ENCODE measurements at places on chromosomes 1 and 21.
A peak's percentile ranks its signal among the peaks of the same experiment; 100 is the strongest.

DNA sequence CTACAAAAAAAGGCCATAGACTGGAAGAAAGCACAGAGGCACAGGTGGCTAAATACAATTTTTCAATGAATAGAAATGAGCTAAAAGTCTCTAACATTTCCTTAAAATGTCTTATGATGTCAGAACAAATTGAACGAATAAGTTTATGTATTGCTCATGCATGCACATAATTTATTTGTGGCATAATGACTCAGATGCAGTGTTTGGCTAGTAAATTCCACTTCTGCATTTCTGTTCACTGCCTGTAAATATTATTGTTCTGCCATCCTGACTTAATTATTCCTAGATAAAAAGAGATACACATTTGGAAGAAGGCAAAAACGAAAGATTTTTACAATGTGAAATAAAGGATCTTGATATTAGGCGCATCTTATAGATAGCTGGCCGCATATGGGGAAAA, 26.6 kb upstream of the EXO1 start:
- H3K27ac ChIP-seq: no peak overlapping the region
- no peak overlapping the region for H3K4me3 ChIP-seq
- H3K36me3 ChIP-seq: no peaks in the 10 kb centered on the region
- no peak for DNase-seq
- peaks cover 6% of the 10 kb centered on the region for H3K4me1 ChIP-seq
- no peaks in the 10 kb centered on the region for H3K27me3 ChIP-seq

DNA sequence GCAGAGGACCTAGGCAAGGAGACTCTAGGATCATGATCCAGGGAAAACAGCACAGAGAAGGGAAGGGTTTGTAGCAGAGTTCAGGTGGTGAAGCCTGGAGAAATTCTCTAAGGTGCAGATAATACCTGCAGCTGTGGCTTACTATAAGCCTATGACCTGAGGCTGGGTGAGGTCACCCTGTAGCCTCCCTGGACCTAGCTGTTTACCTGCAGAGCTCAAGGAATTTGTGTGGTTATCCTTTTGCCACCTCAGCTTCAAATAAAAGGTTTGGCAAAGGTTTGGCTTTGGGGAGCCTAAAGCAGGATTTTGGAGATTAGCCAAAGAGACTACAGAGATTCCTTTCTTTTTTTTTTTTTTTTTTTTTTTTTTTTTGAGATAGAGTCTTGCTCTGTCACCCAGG, 79.5 kb upstream of the ZNF648 start:
- H3K4me1 ChIP-seq: peaks cover 5% of the 10 kb centered on the region
- H3K36me3 ChIP-seq: no peaks in the 10 kb centered on the region
- no peaks in the 10 kb centered on the region for H3K27me3 ChIP-seq
- no peak for DNase-seq
- H3K27ac ChIP-seq: no peak overlapping the region
- H3K4me3 ChIP-seq: no peak overlapping the region

- no peak overlapping the region for H3K27ac ChIP-seq
- H3K27me3 ChIP-seq: no peaks in the 10 kb centered on the region
- H3K4me3 ChIP-seq: no peak overlapping the region
- H3K36me3 ChIP-seq: peaks cover 71% of the 10 kb centered on the region
- DNase-seq: no peak
Observed at GRCh38 chr1:155882235-155882634, 22.9 kb downstream of the SYT11 start.

DNA sequence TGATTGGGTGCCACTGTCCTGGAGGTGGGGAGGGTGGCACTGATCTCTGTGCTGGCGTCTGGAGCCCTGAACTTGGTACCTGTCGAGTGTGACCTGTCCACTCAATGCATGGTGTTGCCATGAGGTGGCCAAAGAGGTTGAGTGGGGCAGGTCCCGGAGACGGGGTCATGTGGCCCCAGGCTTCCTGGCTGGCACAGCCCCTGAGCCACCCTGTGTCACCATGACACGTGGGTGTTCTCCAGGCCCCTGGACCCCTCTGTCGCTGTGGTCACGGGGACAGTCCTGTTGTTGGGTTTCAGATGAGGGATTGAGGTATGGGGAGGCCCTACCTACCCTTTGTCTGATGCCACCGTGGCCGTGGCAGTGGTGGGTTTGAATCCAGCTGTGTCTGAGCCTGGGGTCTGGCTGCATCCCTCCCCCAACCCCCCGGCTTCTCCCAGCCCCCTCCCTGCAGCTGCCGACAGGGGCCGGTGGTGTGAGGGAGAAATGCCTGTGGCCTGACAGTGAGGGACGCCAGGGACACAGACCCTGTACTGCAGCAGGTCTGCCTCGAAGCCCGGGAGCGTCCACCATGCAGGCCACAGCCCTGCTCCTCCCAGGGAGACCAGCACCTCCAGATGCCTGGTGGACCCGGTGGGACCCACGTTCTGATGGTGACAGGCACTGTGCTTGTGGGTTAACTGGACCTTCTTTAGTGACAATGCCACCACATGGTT, 12.0 kb downstream of the TRPM2 start:
- H3K36me3 ChIP-seq: no peaks in the 10 kb centered on the region
- DNase-seq: no peak
- H3K27me3 ChIP-seq: no peaks in the 10 kb centered on the region
- no peak overlapping the region for H3K27ac ChIP-seq
- no peak overlapping the region for H3K4me3 ChIP-seq

DNA sequence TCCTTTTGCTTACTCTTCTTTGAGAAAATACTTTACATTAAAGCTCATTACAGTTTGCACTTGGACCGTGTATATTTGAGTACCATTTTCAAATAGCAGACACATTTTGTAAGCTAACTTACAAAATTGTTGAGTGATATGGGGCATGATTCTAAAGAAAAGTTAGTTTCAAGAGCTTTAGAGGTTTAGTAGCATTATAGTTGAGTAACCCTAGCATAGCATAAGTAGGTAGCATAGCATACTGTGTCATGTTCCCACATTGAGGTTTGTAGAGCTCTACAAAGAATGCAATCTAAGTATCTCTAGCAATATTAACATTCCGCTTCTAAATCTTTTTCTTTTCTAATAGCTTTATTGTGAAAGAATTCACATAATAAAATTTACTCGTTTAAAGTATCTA, 92.0 kb downstream of the ITSN1 start:
- no peak overlapping the region for H3K27ac ChIP-seq
- no peak for DNase-seq
- no peaks in the 10 kb centered on the region for H3K4me1 ChIP-seq
- H3K36me3 ChIP-seq: peaks cover 14% of the 10 kb centered on the region
- no peaks in the 10 kb centered on the region for H3K27me3 ChIP-seq
- H3K4me3 ChIP-seq: no peak overlapping the region

- no peaks in the 10 kb centered on the region for H3K27me3 ChIP-seq
- no peak overlapping the region for H3K27ac ChIP-seq
- no peak overlapping the region for H3K4me3 ChIP-seq
- no peaks in the 10 kb centered on the region for H3K4me1 ChIP-seq
Observed at GRCh38 chr1:101444381-101444780, 207.6 kb downstream of the S1PR1 start.

GRCh38 chr21:33980276-33980916, 64.8 kb upstream of the ATP5PO start:
- no peak overlapping the region for H3K27ac ChIP-seq
- H3K36me3 ChIP-seq: no peaks in the 10 kb centered on the region
- no peaks in the 10 kb centered on the region for H3K27me3 ChIP-seq
- H3K4me3 ChIP-seq: no peak overlapping the region
- peaks cover 17% of the 10 kb centered on the region for H3K4me1 ChIP-seq
- DNase-seq: no peak

DNA sequence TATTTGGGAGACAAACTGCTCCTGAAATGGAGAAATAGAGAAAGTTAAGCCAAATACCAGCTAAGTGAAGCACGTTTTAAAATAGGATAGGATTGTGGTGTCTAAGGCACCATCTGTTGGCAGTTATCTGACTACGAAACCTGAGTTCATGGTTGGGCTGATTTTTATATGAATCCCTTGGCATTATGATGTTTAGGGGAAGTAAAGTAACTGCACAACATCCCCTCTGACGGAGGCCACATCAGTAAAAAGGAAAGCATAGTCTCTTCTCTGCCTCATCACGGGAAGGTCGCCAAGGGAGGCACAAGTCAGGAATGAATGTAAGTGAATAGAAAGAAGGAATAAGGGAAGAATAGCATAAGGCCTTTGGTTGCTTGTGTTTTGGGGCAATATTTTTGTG, 128.0 kb downstream of the PRRX1 start:
- DNase-seq: no peak
- peaks cover 9% of the 10 kb centered on the region for H3K4me1 ChIP-seq
- H3K4me3 ChIP-seq: no peak overlapping the region
- H3K27me3 ChIP-seq: no peaks in the 10 kb centered on the region

DNA sequence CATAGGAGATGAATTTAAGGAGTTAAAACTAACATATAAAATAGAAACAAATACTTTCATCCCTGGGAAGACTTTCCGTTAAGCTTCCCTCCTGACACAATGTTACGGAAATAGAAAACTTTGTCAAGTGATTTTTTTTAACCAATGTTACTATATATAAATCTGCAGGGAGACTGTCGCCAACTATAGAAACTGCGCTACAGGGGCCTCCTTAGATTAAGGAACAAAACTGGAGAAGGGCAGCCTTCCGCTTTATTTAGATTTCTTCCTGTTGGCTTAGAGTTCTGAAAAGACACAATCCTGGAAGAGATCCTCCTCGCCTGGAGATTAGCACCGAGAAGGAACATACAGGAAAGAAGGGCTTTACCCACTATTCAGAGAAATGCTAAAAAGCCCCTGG, 1.5 kb downstream of the MGST3 start:
- H3K27me3 ChIP-seq: no peaks in the 10 kb centered on the region
- H3K4me3 ChIP-seq: peak overlapping the region; percentile 90
- no peaks in the 10 kb centered on the region for H3K36me3 ChIP-seq
- peak overlapping the region; percentile 90 for H3K27ac ChIP-seq
- peaks cover 3% of the 10 kb centered on the region for H3K4me1 ChIP-seq
- no peak for DNase-seq

GRCh38 chr1:41436281-41437010, 48.0 kb downstream of the EDN2 start:
- H3K4me3 ChIP-seq: no peak overlapping the region
- no peak overlapping the region for H3K27ac ChIP-seq
- no peak for DNase-seq

DNA sequence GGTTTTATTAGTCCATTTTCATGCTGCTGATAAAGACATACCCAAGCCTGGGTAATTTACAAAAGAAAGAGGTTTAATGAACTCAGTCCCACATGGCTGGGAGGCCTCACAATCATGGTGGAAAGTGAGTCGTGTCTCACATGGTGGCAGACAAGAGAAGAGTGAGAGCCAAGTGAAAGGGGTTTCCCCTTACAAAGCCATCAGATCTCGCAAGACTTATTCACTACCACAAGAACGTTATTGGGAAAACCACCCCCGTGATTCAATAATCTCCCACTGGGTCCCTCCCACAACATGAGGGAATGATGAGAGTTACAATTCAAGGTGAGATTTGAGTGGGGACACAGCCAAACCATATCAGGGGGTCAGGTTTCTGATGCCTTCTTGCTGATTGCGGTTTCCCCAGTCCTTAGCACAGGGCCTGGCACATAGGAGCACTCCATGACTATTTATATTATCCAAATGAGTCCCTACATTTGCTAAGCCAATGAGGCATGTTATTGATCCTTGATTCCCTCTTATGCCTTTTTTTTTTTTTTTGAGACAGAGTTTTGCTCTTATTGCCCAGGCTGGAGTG, 35.3 kb upstream of the PAXBP1 start:
- no peak overlapping the region for H3K4me3 ChIP-seq
- no peaks in the 10 kb centered on the region for H3K36me3 ChIP-seq
- peaks cover 4% of the 10 kb centered on the region for H3K4me1 ChIP-seq
- H3K27ac ChIP-seq: no peak overlapping the region

DNA sequence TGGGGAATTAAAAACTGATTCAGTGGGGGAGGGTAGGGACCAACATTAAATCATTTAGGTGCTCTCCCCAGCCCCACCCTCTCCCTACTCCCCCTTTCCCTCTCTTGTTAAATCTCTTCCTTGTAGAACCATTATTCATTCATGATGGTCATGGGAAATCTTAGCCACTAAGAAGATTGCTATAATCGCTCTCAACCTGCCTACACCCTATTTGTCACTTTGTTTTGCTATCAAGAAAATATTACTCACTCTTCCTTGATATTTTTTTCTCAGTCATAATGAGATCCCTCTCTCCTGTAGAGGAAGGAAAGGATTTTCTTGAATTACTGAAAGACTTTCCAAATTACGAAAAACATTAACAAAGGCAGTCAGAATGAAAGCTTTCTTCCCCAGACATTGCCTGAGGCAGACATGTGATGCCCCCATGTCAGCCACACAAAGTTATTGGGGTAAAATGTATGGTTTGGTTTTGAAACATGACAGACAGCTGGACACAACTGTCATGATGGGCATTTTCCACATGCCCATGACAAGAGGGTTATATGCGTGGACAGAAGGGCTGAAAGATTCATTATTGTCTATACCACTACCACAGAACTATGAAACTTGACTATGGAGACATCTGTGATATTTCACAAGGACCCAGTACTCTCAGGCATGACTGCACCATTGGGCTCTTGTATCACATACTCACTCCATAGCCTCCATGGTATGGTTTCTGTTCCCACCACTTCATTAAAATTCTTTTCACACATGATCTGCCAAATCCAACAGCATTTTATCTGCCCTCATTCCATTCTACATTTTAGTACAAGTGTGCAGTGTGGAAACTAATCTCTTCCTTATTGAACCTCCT, 420.1 kb downstream of the DISC1 start:
- no peak for DNase-seq
- H3K27ac ChIP-seq: no peak overlapping the region
- no peaks in the 10 kb centered on the region for H3K27me3 ChIP-seq
- H3K4me3 ChIP-seq: no peak overlapping the region
- no peaks in the 10 kb centered on the region for H3K4me1 ChIP-seq

GRCh38 chr21:36113647-36114428, 21.0 kb upstream of the CBR3 start:
- no peak overlapping the region for H3K27ac ChIP-seq
- H3K4me3 ChIP-seq: no peak overlapping the region
- DNase-seq: no peak
- H3K36me3 ChIP-seq: no peaks in the 10 kb centered on the region

DNA sequence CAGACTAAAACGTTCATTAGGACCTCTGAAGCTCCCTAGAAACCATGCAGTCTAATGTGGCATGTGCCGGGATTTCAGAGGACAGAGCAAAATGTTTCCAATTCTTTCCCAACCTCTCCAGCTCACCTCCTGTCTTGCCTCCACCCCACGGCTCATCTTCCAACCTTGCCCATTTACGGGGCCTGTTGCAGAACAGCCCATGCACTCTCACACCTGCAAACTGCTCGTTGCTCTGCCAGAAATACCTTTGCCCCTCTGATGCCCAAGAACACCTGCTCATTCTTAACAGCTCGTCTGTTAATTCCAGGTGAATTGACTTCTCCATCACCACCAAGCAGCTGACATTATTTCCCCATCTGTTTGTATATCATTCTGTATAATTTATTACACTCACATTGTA, 53.9 kb upstream of the LBR start:
- H3K4me3 ChIP-seq: no peak overlapping the region
- peaks cover 23% of the 10 kb centered on the region for H3K4me1 ChIP-seq
- no peaks in the 10 kb centered on the region for H3K36me3 ChIP-seq

DNA sequence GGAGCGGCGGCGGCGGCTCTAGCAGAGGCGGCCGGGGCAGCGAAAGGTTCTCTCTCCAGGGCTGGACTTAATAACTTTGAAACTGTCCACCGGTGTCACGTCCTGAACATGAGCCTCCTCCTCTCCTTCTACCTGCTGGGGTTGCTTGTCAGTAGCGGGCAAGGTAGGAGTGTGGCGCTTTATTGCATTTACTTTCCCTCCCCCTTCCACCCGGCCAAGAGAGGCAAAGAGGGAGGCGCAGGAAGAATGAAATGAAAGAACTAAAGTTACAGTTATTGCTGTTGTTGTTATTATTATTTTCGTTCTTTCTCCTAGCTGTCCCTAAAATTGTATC, 214 bp downstream of the NCAM2 start:
- no peaks in the 10 kb centered on the region for H3K36me3 ChIP-seq
- no peaks in the 10 kb centered on the region for H3K27me3 ChIP-seq
- peaks cover 8% of the 10 kb centered on the region for H3K4me1 ChIP-seq
- no peak overlapping the region for H3K27ac ChIP-seq

All from ascending aorta (tissue), 2 donors.